Stimulated activated CD8-positive, alpha-beta memory T cell treated with anti-CD3 and anti-CD28 coated beads, Interleukin-4, amount 100 ng/mL, for 4 hours (primary cell): ENCODE measurements at places on chromosomes 5 and 9.

DNA sequence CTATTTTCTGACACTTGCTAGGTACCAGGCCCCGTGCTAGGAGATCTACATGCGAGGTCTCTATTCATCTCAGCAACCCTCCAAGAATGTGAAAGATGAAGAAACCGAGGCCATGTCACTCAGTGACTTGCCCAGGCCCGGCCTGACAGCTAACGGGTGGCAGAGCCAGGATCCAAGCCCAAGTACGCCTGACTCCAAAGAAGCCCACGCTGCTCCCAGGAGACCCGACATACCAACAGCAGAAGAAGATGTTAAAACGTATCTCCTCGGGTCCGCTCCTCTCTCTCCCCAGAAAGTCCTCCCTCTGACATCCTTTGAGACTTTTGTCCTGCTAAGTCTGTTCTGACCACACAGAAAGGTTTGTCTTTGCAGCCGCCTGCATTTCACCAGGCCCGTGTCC lies 65.2 kb downstream of the CRB2 start:
- no peak for DNase-seq

- DNase-seq, result no peak
Observed at GRCh38 chr5:154590093-154590724, 112.2 kb upstream of the HAND1 start.

DNA sequence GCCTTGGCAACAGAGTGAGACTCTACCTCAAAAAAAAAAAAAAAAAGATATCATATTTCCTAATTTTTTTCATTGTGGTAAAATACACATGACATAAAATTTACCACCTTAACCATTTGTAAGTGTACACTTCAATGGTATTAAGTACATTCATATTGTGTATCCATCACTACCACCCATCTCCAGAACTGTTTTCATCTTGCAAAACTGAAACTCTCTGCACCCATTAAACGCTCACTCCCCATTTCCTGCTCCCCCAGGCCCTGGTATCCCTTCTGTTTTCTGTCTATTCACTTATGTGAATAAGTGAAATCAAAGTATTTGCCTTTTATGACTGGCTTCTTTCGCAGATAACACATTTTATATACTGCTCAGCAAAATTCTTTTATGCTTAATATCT lies 12.8 kb downstream of the LRRC8A start:
- DNase-seq, result no peak

- DNase-seq, result no peak
Observed at GRCh38 chr5:56164376-56164775, 68.8 kb downstream of the ANKRD55 start.

DNA sequence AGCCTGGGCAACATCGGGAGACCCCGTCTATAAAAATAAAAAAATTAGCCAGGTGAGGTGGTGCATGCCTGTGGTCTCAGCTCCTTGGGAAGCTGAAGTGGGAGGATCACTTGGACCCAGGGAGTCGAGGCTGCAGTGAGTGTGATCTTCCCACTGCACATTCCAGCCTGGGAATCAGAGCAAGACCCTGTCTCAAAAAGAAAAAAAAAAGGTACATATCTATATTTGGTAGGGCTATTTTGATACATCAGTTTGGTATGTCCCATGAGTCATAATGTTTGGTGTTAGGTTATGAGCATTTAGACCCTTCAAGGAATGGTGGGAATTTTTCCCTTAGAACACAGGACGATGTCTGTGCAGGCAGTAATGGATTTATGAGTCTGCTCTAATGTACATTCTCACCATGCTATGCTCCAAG lies 55.3 kb upstream of the POU4F3 start:
- no peak for DNase-seq

GRCh38 chr9:99024959-99025358 lies 80.0 kb upstream of the TGFBR1 start:
- DNase-seq, result no peak

DNA sequence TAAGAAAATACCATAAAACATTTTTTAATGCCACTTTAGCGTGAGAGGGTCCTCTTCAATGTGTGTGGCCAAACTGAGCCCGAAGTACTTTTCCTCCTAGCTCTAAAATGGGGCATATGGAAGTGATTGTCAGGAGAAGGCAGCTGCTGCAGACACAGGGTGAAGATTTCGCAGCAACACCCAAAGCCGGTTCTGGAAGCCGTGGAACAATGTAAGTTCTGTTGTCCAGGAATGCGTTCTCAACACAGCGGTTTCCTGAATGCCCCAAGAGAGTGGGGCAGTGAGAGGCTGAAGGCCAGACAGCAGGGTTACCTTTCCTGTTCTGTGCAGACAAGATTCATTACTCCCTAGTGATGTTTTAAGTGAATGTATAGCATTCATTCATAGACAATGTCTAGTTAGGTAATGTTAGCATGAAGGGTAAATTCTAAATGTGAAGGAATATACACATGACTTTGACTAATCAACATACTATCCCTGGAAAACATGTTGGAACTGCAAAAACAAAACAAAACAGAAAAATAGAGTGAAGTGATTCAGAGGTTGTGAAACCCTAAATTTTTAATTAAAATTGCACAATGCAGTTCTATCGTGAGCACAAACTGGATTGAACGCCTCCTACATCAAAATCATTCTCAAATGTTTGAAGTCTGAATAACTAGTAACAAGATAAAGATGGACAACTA lies 197.0 kb upstream of the SEMA6A start:
- DNase-seq, result no peak

GRCh38 chr9:83935276-83935935 lies 14.2 kb upstream of the KIF27 start:
- no peak for DNase-seq

- DNase-seq, result no peak
Observed at GRCh38 chr5:173028811-173029327, 27.3 kb upstream of the CREBRF start.

GRCh38 chr9:32705059-32705458 lies 69.6 kb upstream of the TAF1L start:
- no peak for DNase-seq

GRCh38 chr9:19934301-19934871 lies 145.5 kb upstream of the SLC24A2 start:
- DNase-seq, result no peak

DNA sequence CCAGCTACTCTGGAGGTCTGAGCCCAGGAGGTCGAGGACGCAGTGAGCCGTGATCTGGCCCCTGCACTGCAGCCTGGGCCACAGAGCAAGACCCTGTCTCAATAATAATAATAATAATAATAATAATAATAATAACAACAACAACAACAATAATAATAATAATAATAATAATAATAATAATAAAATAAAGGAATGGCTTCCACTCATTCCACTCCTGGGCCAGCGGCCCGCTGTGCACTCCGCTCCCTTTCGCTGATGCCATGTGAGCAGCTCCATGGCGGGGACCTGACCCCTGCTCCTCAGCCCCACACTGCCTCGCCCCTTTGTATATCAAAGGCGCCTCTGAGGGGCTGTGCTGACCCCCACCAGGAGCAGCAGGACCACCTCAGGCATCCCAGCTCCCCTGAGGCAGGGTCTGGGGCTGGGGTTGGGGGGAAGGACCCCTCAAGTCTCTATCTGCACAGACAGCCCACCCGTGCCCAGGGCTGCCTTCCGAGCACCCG lies 20.0 kb downstream of the GBGT1 start:
- no peak for DNase-seq

DNA sequence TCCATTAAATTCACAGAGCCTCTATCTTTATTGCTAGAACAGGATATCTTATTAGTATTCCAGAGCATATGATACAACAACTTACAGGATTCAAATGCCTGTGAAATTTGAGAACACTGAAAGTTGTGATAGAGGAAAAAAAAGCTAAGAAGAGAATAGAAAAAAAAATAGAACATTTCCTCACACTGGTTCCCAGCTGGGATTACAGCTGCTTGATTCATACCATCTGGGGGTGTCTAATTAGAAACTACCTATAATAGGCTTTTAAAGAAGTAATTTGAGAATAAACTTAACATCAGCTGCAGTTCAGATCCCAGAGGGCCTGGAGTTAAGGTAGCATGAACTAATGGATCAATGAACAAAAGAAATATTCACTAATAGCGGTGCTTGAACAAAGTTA lies 922.0 kb downstream of the CDH12 start:
- DNase-seq, result no peak

DNA sequence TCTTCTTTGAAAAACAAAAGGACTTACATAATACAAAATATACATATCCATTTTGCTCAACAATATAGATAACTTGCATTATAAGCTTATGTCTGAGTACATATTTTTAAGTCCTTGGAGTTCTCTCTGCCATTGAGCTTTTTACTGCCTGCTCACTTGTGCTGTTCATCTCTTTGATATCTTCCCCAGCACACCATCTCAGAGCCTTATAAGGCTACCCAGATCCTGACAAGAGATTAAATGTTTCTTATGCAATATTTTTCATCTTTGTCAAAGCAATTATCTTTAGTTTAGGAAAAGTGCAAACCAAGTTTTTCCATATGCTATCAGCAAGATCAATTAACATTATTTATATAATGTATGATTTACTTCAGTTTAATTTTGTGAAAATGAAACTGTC lies 60.7 kb upstream of the ITGA1 start:
- DNase-seq, result no peak

DNA sequence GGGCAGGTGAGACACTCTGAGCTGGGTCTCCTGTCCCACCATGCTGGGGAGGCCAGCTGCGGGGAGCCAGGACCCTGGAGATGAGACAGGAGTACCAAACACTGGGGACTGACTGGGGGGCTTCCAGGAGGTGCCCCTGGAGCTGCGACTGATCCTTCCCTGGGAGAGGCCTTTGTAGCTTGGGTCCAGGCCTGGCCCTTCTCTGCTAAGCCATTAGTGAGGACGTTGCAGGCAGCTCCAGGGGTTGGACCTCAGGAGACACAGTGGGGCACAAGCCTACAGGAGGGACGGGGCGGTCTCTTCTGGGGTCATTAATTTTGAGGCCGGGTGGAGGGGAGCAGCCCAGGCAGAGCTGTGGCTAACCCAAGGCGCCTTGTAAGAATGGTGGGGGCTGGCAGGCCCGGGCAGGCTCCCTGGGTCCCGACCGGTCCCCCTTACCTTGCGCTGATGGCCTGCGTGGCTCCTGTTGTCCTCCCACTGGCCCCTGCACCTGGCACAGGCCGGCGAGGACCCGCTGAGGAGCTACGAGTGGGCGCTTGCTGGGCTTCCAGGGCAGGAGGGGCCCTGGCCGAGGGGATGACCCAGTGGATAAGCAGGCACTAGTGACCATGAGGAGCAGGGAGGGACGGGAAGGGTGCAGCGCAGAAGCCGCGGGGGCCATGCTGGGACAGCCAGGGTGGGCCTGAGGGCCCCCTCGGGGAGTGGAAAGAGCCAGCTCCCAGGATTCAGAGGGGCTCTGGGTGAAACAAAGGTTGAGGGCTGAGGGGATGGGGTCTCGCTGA lies 5.1 kb downstream of the MRPS2 start:
- DNase-seq, result no peak
